ENCODE measurements at places on chromosomes 7 and 10. TPM values are rescaled to one million over a fixed set of nuclear protein-coding genes. Genes with fewer than 3 reads are reported as not detected.

CHST3 gene
- total RNA-seq, result 6.1 TPM

CHN2 gene
- total RNA-seq, result 0.76 TPM

STOX1 gene
- 0.32 TPM for total RNA-seq

NPSR1 gene
- total RNA-seq, result not detected

AKR1C8 gene
- 0.16 TPM for total RNA-seq

HTR7 gene
- under 0.01 TPM for total RNA-seq

ASB10 gene
- not detected for total RNA-seq

UROS gene
- total RNA-seq, result 37.4 TPM

VSTM2A gene
- total RNA-seq, result not detected

FAM25G gene
- not detected for total RNA-seq

PPP3CB gene
- 10.5 TPM for total RNA-seq

SPDYE2B gene
- not detected for total RNA-seq

PCLO gene
- total RNA-seq, result 4.5 TPM

GOT1 gene
- 20.4 TPM for total RNA-seq

PI4K2A gene
- total RNA-seq, result 8.4 TPM

GIMAP1 gene
- total RNA-seq, result 26.7 TPM

LHFPL3 gene
- not detected for total RNA-seq

ITPRID1 gene
- total RNA-seq, result not detected

PAX4 gene
- total RNA-seq, result not detected

All from bladder microvascular endothelial cell (primary cell).